GM04503 (cell line): ENCODE measurements at places on chromosomes 3 and 15.
A peak's percentile ranks its signal among the peaks of the same experiment; 100 is the strongest.

DNA sequence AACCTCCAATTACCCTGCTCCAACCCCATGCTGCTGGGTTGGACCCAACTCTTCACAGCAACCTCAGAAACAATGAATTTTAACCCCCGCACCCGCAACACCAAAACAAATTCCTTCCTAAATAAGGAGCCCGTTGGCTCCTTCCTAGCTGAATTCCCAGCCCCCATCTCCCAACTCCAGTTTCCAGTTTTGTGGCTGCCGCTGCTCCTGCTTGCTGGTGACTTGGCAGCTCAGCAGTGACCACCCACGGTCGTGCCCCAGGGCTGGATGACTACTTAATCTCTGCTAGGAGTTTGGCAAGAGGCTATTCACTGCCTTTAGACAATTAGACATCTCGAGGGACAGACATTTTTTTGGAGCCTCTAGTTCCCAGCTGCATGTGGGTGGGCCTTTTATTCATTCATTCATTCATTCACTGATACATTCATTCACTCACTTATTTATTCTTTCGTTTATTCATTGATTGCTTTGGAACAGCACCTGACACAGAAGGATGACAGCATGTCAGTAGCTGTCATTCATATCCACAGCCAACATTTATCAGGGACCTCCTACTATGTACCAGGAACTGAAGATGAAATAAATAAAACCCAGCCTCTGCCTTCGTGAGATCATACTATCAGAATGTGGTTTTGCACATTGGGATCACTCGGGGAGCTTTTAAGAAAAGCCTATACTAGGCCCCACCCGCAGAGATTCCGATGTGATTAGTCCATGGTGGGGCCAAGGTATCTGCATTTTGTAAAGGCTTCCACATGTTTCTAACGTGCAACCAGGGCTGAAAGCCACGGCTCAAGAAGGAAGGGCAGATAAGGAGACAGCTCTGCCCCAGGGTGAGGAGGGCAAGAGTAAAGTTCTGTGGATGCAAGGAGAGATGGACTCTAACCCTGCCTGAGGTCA lies 256.5 kb downstream of the SHQ1 start:
- DNase-seq, result peak; percentile 91

- DNase-seq, result no peak
These were observed 128.6 kb upstream of the ADAMTS9 start for GRCh38 chr3:64816355-64816754.

DNA sequence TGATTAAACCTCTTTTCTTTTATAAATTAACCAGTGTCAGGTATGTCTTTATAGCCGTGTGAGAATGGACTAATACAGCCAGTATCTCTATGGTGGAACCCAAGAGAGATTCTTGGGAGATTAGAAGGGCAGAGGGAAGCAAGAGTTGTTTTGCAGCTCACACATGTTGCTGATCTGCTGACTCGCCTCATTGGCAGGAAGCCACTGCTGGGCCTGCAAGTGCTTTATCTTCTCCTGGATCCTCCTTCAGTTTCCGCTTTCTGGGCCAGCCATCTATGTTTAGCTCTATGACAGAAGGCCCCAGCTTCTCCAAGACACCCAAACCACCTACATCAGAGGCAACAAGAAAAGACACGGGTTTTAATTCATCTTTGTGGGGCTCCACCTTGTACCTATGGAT lies 23.4 kb upstream of the GALNT15 start:
- peak; percentile 72 for DNase-seq

- DNase-seq, result no peak
These were observed 60.5 kb upstream of the TFRC start for GRCh38 chr3:196142202-196142956.

DNA sequence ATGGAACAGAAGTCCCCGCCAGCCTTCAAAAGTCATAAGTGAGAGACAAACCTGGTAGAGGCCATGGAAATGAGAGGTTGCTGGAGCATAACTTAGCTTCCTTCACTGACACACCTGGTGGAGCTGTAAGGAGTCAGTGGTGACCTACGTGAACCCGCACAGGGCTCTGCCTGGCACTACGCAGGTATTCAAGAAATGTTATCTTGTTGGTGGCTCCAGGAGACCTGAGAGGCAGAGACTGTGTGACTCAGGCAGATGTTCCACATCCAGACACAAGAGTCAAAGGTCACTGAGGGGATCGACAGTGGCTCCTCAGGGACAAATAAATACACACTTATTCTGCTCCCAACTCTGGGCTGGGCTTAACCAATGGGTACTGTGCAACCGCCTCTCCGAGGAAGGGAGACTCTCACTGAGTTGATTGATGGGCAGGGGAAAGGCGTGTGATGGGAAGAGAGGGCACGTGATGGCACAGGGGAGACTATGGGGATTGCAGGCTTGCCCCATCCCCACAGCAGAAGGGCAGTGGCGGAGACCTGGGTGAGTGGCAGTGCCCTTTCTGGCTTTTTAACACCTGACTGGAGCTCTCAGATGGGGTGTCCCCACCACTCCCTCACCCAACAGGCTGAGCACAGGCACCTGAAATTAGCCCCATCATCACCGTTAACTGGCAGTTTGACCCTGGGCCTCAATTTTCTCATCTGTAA lies 111.7 kb upstream of the SMAD3 start:
- no peak for DNase-seq

- no peak for DNase-seq
These were observed 61.6 kb downstream of the RGMA start for GRCh38 chr15:93027413-93027812.

DNA sequence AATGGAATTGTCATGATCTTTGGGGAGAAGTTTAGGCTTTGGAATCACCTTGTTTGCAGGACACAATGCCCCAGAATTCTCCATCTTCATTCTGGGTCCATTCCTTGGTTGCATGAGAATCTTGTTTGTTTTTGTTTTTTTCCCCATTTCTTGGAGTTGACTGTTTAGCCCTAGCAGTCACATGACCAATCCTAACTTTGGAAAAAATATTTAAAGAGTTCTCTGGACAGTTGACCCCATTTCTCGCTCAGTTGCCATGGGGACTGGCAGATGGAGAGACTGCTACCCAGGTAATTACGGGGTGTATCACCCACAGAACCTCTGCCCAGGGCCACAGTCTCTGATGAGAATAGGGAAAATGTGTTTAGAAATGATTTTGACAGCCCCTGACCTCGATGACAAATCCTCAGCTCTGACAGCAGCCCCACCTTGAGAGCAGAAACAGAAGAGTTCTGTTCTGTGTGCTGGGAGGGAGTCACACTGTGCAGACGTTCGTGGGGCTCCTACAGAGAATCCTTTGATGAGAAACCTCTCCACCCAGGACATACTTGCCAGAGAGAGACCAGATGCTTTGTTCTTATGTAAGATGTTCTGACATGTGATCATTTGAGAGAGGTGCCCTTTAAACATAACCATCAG lies 57.7 kb downstream of the IL16 start:
- DNase-seq, result no peak
